GM12892 (cell line): ENCODE measurements at places on chromosomes 5 and 9.

GRCh38 chr9:134433909-134434882 is 107.9 kb downstream of the RXRA start:
- no peak for DNase-seq

DNA sequence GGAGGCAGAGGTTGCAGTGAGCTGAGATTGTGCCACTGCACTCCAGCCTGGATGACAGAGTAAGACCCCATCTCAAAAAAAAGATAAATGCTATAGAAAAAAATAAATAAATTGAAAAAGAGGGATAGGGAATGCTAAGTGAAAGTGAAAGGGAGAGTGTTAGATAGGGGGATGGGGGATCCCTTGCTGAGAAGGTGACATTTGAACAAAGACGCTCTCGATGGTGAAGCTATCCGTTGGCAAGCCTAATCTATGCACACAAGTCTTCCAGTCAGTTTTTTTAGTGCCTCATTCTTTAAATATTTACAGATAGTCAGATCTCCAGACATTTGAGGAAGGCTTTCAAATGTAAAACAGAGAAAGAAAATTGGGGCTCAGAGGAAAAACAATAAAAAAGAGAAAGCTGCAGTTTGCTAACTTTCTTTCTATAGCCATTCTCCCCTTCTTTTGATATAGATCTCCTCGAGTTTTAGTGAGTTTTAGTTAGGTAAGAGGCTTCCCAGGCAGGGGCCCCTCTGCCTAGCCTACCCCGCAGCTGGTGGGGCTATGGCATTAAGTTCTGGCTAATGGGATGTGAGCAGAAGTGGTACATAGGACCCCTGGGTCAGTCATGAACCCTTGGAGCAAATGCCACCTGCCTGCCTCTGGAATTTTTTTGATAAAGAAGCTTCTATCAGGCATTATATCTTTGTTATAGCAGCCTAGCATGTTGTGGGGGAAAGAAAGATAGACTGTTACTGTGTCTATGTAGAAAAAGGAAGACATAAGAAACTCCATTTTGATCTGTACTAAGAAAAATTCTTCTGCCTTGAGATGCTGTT is 12.0 kb downstream of the GLRX start:
- DNase-seq = no peak

GRCh38 chr5:91109634-91110033 is 273.5 kb downstream of the ARRDC3 start:
- DNase-seq = no peak

- no peak for DNase-seq
Observed at GRCh38 chr9:96686638-96687335, 31.7 kb upstream of the PRXL2C start.

DNA sequence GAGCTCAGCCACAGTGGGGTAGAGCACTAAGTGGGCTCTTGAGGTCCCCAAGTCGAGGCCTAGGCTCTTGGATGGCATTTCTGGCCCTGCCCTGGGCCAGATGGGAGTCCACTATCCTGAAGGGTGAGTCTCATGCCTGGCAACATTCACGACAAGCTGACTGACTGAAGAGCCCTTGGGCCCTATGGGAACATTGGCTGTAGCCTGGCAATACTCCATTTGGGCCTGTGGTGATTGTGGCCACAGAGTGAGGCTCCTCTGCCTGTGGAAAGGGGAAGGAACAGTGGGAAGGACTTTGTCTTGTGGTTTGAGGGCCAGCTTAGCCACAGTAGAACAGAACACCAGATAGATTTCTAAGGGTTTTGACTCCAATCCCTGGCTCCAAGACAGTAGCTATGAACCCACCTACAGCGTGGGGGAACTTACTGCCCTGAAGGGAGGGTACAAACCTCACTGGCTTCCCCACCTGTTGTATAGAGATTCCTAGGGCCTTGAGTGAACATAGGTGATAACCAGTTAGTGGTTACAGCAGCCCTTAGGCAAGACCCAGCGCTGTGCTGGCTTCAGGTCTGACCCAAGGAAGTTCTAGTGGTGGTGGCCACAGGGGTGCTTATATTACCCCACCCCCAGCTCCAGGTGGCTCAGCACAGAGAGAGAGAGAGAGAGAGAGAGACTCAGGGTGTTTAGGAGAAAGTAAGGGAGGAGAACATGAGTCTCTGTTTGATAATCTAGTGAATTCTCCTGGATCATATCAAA is 72.4 kb downstream of the KIAA0825 start:
- DNase-seq = no peak

DNA sequence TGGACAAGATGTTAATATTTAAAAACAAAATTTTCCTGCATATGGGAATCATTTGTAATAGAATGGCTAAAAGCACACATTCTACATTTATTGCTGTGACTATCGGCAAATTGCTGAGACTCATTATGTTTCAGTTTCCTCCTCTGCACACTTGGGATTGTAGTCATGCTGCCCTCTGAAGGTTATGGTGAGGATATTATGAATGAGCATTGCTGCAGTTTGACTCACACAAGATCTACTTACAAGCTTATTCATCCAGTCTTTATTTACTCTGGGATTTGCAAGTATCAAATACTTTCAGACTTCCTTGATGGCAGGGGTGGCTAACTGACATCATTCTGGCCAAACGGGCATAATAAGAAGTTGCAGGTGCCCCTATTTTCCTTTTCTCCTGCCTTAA is 9.5 kb upstream of the NFIL3 start:
- DNase-seq = no peak

- no peak for DNase-seq
Observed at GRCh38 chr9:22622815-22623214, 176.2 kb downstream of the DMRTA1 start.

- DNase-seq = no peak
Observed at GRCh38 chr5:178667688-178668087, 40.8 kb upstream of the CLK4 start.

GRCh38 chr9:131181091-131181681 is 55.8 kb downstream of the NUP214 start:
- DNase-seq = no peak

DNA sequence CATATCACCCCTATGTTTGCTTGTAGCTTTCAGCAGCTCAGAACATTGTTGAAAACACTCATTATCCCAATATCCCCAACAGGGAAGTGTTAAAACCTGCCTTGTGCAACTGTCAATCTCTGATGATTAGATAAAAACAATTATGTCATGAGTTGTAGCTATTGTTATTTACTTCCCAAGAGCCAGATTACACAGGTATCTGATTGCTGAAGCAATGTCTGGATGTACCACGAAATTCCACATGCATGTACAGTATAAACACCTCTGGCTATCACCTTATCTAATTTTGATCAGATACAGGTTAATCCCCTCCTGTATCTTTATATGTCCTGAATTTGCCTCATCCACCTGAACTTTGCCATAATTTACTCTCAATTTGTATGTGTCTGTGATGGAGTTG is 38.7 kb downstream of the TMC1 start:
- DNase-seq = no peak

DNA sequence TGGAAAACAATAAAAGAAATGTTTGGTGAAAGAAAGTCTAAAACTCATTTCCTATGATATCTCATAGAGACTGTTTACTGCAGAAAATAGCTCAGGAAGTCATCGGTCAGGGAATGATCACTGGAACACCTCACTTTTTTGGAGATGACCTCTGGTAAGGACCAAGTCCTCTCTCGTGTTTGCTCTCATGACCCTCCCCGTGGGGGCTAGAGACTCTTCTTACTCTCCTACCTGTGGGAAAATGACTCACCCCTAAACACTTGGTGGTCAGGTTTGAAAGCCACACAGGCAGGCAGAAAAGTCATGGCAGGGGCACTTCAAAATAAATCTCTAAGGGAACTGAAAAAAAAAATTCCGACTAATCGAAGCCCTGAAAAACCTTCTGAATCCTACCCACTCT is 48.2 kb downstream of the FAM240B start:
- DNase-seq = no peak

- DNase-seq = no peak
Observed at GRCh38 chr9:99013550-99013949, 69.8 kb downstream of the COL15A1 start.
